ENCODE measurements at places on chromosomes 16 and 17.

- no peak for DNase-seq
Observed at GRCh38 chr17:78016852-78017251, 58.3 kb downstream of the TNRC6C start.

GRCh38 chr16:35173295-35173694 is 1713.9 kb downstream of the TP53TG3F start:
- no peak for DNase-seq

- no peak for DNase-seq
Observed at GRCh38 chr17:42185621-42185930, 324 bp upstream of the HCRT start.

DNA sequence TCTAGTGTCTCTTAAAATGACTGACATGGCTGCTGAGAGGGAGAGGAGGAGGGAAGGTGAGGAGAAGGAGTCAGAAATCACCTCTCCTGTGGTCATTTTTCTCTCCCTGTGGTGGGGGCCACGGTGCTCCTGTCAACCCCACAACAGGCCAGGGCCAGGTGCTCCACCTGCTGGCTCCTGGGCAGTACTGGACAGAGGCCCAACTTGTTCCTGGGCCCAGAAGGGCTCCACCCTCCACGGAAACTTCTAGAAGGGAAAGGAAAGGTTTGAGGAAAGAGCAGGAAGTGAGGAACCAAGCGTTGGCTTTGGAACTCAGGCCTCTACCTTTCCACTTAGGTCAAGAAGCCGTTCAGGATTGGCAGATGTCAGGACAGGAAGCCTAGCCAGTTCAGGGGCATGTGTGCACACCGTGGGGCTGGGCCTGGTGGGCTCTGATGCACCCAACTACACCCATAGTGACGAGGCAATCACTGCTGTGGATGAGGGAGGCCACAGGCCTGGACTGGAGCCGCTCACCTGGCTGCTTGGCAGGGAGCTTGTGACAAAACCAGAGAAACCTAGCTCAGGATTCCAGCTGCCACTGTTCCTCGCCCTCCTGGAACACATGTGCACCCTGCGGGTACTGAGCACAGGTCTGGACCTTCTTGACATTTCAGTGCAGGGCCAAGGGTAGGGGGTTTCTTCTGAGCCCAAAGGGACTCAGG is 36.1 kb downstream of the WNT3 start:
- no peak for DNase-seq

DNA sequence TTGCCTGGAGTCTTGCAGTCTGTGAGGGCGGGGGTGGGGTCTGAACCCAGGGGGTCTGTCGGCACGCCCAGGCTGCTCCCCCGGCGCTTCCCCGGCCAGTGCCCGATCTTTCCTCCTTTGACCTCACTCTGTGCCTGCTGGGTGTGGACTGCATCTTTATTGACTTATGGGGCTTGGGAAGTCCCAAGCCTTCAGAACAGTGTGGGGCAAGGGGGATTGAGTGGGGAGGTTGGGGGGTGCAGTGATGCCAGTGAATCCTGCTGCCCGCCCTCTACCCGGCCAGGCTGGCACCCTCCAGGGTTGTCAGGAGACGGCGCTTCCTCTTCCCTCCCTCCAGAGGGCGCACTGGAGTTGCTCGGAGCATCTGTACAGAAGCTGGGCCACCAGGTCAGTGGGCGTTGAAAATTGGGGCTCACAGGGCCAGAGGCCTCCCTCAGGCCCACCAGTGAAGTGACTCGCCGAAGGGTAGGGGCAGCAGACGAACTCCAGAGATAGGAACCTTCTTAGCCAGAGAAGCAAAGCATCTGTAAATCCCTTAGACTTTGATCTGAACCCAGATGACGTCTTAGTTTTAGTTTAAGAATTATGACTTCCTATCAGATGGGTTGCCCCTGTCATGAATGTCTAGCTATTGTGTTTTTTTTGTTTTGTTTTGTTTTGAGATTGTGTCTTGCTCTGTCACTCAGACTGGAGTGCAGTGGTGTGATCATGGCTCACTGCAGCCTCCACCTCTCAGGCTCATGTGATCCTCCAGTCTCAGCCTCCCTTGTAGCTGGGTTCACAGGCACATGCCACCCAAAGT is 184.8 kb upstream of the CIBAR2 start:
- DNase-seq, result peak; percentile 39

GRCh38 chr16:10530685-10531084 is 49.7 kb downstream of the EMP2 start:
- no peak for DNase-seq

GRCh38 chr17:51510940-51511339 is 250.6 kb downstream of the UTP18 start:
- DNase-seq, result no peak

GRCh38 chr17:68656666-68657065 is 55.5 kb upstream of the FAM20A start:
- no peak for DNase-seq

DNA sequence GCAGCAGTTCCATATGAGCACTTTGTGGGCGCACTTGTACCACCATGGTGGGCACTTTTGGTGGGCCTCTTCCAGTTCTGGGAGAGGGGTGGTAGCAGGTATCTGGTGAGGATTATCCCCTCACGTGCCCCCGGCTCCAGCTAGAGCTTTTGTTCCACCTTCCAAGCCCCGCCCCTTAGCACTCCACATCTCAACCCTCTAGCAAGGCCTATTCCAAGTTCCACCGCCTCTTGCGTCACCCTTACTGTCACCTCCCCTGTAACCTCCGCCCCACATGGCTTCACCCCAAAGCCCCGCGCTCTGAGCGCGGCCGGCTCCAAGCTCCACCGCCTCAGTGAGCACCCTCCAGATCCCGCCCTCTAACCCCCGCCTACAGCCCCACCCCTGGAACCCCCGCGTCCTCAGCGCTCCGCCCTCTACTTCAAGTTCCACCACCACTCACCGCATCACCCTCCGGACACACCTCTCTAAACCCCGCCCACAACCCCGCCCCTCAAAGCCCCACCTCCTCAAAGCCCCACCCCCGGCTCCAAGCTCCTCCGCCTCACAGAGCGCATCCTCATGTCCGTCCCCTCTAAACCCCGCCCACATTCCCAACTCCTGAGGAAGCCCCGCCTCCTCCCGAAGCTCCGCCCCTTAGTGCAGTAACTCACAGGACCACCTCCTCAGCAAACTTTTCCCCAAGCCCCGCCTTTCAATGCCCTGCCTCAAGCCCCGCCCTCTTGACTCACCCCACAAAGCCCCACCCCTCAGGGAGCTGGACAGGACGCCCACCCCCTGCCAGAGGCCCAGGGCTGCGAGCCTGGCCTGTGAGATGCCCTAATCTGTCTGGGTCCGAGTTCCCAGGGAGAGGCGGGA is 11.1 kb downstream of the SCN4A start:
- DNase-seq, result peak; percentile 14

GRCh38 chr17:80363120-80363515 is 51.8 kb upstream of the ENDOV start:
- DNase-seq, result no peak

- DNase-seq, result no peak
Observed at GRCh38 chr17:37713624-37714023, 31.2 kb downstream of the HNF1B start.

GRCh38 chr16:67845291-67846062 is 1.3 kb upstream of the NUTF2 start:
- no peak for DNase-seq

- no peak for DNase-seq
Observed at GRCh38 chr17:77622647-77623046, 335.9 kb upstream of the TNRC6C start.

GRCh38 chr17:75468779-75469373 is 12.4 kb downstream of the TMEM94 start:
- no peak for DNase-seq

DNA sequence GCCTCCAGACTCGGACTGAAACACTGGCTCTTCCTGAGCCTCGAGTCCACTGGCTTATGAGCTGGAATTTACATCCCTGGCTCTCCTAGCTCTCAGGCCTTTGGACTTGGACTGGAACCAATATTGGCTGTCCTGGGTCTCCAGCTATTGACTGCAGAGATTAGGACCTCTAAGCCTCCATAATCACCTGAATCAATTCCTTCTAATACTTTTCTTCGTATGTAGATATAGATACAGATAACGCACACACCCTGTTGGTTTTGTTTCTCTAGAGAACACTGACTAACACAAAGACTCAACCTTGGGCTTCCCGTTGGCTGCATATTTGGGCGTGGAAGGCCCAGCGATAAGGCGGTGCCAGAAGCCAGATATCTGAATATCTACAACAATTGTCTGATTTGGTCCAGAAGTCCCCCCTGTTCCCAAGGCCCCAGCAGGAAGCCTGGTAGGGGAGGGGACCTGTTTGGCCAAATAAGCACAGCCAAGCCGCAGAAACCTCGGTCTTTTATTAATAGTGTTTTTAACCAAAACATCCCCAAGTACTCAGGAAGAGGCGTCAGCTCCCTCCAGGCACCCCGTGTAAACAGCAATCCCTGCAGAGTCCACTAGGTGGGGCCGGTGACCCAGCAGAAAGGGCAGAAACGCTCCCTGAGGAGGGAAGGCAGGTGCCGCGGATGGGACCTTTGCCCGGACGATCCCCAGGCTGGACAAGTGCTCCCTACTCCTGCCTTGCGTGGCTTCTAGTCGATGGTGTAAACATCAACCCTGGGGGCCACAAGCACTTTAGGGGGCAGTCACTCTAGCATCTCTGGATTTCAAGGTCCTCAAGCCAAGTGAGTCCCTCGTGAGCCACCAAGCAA is 57.0 kb downstream of the ABR start:
- DNase-seq, result peak; percentile 82

DNA sequence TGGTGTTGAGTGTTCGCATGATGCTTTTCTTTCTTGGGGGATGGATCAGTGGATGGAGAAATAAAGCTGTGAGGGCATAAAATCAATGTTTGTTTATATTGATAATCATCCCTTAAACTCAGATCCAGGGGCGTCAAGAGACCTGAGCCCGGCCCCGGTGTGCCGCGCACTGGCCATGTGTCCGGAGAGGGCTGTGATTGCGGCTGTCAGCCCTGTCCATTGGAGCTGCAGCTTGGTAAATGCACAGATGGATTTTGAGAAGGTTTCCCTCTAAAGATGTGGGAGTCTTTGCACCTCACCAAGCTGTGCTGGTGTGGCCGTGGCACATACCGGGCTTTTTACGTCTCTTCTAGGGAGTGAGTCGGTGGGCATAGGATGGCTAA is 21.6 kb upstream of the ZNF750 start:
- no peak for DNase-seq

GRCh38 chr17:56880571-56880970 is 33.3 kb downstream of the TRIM25 start:
- no peak for DNase-seq

DNA sequence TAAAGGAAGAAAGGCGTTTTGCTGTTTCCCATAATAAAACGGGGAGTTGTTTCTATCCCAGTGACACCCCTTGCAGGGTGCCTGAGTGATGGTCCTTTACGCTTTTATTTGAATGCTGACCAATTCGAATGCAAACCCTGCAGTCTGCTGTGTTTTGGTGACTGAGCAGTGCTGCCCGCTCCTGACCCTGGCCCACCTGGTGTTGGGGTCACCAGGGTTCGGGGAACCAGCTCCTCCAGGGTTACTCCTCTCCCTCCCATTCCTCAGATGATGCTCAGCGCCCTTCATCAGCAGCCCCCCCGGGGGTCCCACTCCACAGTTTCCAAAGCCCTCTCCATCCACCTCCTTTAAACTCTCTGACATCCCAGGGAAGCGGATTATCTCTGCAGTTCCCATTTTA is 6.0 kb downstream of the CA4 start:
- no peak for DNase-seq

DNA sequence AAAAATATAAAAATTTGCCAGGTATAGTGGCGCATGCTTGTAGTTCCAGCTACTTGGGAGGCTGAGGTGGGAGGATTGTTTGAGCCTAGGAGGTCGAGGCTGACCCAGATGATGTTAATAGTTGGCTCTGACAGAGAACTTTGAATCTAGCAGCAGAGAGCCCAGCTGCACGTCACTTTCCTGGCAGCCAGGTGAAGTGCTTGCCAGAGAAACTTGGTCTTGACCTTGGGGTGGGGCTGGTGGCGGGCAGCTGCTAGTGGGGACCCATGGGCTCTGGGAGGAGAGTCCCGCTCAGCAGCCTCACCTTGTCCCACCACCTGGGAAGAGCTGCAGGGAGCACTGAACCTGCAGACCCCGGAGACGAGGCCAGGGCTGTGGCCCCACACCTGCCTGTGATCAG is 3.1 kb upstream of the C16orf74 start:
- DNase-seq, result no peak

- no peak for DNase-seq
Observed at GRCh38 chr16:69179328-69180010, 7.5 kb upstream of the SNTB2 start.

- DNase-seq, result no peak
Observed at GRCh38 chr17:70091696-70092095, 16.7 kb downstream of the KCNJ16 start.

GRCh38 chr17:38353086-38353604 is 1.5 kb downstream of the SOCS7 start:
- DNase-seq, result no peak

DNA sequence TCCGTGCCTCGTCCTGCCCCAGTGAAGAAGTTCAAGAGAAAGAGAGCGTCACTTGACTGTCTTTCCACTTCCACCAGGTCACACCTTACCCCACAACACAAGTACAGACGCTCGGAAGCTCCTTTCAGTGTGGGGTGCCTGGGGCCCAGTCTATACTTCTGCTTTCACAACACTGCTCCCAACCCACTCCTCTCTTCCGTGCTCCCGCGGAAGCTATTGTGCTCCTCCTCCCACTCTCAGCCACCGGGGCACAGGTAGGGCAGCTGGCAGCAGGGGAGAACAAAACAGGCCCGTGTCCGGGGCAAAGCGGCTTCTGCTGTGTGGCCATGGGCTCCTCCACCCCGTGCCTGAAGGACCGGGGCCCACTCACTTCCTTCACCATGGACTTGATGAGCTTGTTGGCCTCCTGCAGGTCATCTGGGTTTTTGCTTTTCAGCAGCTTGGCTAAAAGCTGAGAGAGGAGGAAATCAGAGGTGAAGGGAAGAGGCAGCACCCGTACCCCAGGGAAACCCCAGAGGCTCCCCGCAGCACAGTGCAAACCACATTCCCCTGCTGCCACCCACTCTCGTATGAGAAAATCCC is 18.9 kb downstream of the GGA3 start:
- peak; percentile 32 for DNase-seq
